ENCODE measurements at places on chromosomes 4 and X. TPM values are rescaled to one million over a fixed set of nuclear protein-coding genes. Genes with fewer than 3 reads are reported as not detected.

The CXCL6 gene
- total RNA-seq = 2.1 TPM

DNA sequence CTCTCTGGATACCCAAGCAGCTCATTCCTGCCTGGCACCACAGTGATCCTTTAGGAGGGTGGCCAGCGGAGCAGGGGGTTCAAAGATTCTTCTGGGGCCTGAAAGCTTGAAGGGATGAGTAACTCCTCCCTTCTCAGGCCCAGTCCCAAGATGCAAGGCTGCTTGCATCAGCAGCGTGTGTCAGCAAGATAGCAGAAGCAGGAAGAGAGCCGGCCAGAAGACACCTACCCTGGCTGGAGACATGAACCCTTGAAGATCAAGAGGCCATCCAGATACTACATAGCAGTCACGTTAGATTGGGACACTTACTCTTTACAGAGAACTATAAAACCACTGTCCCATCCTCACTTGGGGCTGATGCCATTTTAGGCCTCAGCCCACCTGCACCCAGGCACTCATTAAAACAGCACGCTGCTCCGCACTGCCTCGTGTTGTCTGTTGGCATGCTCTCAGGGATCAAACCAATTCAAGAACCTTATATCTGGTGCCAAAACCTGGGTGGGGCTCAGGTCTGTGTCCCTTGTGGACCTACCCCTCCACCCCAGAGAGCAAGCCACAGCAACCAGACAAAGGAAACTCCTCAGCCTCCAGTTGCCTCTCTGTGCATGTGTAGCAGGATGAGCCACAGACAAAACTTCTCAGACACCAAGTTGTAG lies 6.5 kb downstream of the UGT2B17 start:
- no peak for DNase-seq

GRCh38 chrX:29788991-29789699 lies 426.2 kb upstream of the MAGEB2 start:
- no peak for DNase-seq

- DNase-seq = no peak
These were observed 72.1 kb downstream of the UBE2K start for GRCh38 chr4:39770005-39770404.

- DNase-seq = no peak
These were observed 44.1 kb downstream of the TIGD4 start for GRCh38 chr4:152735396-152735859.

Measured in kidney epithelial cell (primary cell).